ENCODE measurements at places on chromosomes 1 and 21.

- DNase-seq: no peak
Observed at GRCh38 chr1:24155011-24155782, 12.3 kb upstream of the IL22RA1 start.

- DNase-seq: no peak
Observed at GRCh38 chr1:185412385-185413087, 95.5 kb upstream of the IVNS1ABP start.

DNA sequence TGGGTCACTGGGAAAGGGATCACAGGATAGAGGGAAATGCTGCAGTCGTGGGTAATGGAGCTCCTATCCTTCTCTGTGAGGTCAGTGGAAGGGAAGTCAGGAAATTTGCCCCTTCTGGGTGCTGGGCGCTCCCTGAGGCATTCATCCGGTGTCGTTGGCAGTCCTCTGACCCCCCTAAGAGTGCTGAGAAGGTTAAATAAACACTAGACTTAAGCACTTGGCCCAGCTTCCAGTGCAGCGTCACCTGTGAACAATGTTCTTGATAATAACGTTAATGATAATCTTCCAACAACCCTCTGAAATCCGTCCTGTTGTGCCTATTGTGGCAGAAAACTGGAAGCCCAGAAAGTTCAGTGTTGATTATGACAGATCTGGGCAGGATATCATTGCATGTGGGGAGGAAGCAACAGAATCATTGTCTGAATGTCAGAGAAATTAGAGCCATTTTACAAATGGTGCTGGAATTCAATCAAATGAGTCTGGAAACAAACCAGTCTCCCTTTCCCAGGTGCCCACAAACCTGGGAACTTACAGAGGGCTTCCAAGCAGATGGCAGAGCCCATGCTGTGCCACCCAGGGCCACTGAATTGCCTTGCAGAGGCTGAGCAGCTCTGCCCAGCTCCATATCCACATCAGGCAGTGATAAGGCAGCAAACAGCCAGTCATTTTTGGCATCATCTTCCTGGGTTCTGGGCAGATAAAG, 216.8 kb downstream of the KAZN start:
- no peak for DNase-seq

DNA sequence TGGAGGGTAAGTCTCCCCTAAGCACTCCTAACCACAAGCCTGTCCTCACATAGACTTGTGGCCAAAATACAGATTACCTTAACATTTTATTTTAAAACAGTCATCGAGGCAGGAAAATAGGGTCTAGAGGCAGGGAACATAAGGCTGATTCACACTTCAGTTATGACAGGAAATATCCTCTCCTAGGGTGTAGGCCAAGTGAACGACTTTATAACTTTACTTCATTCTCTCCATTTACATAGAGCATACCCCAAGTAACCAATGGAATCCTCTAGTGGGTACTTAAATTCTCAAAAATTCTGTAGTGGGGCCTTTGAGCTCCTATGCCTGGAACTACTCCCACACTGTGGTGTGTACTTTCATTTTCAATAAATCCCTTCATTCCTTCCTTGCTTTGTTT, 113.0 kb downstream of the WDR3 start:
- DNase-seq: no peak

DNA sequence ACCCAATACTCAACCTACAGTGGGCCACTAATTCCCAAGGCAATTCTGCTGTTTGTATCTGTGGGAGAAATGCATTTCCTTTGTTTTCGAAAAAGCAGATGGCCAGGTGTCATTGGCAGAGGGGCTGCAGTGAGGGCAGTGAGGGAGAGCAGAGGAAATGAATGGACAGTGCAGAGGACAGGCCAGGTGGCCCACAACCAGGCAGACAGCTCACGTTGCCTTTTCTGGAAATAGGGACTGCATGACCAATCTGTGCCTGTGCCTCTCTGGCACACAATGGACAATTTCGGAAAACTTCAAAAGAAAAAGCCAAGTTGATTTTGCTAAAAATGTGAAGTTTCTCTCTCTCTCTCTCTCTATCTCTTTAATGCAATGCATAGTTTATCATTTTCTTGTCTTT, 52.6 kb upstream of the ETS2 start:
- no peak for DNase-seq

GRCh38 chr1:13513063-13513894, 524 bp downstream of the LRRC38 start:
- DNase-seq: no peak

DNA sequence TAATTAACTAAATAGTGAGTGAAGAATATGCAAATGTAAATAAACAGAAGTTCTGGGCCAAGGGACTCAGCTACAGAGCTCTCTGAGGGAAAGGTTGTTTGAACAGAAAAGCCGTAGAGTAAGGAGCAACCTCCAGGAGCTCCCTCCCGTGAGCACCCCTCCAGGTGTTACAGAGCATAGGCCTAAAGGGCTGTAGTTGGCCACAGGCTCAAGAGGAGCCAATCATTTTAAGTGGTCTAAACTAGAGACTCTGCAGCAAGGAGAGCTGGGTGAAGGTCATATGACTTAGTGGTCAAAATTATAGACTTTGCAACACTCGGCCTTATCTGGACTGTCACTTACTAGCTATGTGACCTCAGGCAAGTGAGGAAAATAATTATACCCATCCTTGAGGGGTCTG, 19.1 kb upstream of the RXRG start:
- no peak for DNase-seq

DNA sequence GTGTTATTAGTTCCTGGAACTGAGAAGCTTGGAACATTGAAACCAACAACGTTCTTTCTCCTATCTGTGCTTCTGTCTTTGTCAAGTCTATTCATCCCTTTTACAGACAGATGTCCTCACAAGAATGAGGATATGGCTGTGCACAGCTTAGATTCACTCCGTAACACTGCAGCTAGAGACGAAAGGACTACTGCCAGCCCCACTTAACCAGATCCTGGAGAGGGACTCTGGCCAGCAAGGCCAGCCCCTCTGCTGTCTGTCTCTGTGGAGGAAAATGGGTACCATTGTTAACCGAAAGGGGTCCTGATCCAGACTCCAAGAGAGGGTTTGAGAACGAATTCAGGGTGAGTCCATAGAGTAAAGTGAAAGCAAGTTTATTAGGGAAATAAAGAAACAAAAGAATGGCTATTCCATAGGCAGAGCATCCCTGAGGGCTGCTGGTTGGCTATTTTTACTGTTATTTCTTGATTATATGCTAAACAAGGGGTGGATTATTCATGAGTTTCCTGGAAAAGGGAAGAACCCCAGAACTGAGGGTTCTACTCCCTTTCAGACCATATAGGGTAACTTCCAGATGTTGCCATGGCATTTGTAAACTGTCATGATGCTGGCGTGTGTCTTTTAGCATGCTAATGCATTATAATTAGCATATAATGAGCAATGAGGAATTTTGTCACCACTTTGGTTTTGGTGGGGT, 17.4 kb upstream of the USP24 start:
- DNase-seq: no peak

GRCh38 chr1:184624626-184625025, 130.0 kb downstream of the EDEM3 start:
- no peak for DNase-seq

GRCh38 chr1:87307306-87307705, 21.4 kb upstream of the LMO4 start:
- no peak for DNase-seq

GRCh38 chr1:218480588-218481099, 135.5 kb downstream of the TGFB2 start:
- no peak for DNase-seq

DNA sequence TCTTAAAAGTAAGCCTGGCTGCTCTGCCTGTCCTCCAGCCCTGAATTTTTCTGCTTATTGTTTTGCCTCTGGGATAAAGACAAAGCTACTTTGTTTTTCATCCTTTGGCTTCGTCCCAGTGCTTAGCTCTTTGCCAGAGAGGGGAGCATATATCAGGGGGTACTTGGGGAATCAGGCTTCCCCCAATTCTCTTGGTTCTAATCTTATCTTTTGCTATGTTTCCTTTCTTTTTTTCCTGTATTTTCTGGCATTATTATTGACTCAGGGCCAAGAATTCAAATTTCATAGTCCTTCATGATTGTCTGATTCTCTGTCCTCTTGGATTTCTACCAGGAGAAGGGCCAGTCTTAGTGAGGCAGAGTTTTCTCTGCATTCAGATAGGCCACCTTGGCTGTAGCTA, 51.2 kb downstream of the GIPC2 start:
- no peak for DNase-seq

DNA sequence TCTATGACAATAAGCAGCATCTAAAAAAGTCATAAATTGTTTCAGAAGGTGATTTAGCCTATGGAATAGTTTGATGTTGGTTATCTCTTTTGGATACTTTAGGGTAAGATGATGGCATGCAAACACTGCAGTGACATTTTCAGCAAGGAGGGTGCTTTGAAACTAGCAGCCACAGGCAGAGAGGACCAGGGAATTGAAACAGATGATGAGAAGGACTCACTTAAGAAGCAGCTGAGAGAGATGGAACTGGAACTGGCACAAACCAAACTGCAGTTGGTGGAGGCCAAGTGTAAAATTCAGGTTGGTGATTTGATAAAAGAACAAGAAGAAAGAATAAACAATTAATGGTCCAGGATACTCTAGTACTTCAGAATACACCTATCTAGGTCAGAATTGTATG, 11.2 kb upstream of the CACYBP start:
- no peak for DNase-seq

DNA sequence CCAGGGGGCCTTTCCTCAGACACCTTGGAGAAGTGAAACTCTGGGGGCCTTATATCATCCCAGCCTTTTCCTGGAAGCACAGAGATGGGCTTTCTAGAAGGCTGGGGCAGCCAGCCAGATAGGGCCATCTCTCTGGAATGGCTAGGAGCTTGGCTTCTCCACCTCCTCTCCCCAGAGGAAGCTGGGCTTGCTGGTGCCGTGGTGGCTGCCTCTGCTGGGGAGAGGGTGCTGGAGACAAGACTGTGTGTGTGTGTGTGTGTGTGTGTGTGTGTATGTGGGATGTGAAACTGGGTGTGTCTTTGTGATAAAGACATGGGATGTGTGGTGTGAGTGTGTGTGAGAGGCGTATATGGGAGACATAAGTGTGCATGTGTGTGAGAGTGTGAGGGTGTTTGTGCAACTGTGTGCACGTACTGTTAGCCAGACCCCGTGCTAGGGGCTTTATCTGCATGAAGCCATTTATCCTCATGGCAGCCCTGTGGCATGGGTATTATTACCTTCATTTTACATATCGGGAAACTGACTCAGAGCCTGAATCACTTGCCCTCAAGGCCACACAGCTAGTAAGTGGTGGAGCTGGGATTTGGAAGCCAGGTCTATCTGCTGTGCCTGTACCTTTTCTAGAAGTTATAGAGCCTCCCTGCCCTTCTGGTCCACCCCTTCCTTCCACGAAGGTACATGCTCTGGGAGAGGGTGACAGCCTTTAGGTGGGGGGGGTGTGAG, 44.2 kb downstream of the PTPRU start:
- DNase-seq: no peak

GRCh38 chr21:26804895-26805609, 40.2 kb downstream of the ADAMTS1 start:
- no peak for DNase-seq

- DNase-seq: no peak
Observed at GRCh38 chr1:13646521-13646920, 53.5 kb upstream of the PRDM2 start.

DNA sequence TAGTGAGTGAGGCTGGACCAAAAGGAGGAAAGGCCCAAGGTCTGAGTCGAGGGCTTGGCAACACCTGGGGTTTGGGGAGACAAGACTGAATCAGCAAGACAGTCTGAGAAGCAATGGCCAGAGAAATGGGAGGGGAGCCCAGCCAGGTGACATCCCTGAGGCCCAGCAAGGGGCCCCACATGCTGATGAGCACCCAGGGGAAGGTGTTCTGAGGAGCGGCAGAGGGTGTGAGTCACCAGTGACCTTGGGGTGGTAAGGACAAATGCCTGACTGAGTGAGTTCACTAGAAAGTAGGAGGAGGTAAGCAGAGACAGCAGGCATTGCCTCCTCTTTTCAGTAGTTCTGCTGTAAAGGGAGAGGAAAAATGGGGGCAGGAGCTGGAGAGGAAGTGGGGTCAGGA, 192.4 kb upstream of the GALNT2 start:
- DNase-seq: no peak

- no peak for DNase-seq
Observed at GRCh38 chr1:36555041-36555440, 72.3 kb upstream of the CSF3R start.

DNA sequence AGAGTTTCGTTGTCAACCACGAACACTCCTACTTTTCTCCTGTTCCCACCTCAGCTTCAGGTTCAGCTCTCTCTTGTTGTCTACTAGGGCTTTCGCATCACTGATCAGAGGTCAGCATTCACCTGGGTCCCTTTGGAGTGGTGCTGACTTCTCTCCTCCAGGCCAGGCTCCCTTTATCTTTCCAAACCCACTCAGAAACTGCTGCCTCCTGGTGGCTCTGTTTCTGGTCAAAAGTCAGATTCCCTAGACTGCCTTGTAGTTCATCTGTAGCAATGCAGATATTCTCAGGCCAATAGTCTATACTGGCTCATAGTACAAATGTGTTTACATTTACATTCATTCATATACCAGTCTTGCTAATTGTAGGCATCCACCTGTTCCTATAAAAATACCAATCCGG, 6.4 kb upstream of the ERI3 start:
- no peak for DNase-seq

DNA sequence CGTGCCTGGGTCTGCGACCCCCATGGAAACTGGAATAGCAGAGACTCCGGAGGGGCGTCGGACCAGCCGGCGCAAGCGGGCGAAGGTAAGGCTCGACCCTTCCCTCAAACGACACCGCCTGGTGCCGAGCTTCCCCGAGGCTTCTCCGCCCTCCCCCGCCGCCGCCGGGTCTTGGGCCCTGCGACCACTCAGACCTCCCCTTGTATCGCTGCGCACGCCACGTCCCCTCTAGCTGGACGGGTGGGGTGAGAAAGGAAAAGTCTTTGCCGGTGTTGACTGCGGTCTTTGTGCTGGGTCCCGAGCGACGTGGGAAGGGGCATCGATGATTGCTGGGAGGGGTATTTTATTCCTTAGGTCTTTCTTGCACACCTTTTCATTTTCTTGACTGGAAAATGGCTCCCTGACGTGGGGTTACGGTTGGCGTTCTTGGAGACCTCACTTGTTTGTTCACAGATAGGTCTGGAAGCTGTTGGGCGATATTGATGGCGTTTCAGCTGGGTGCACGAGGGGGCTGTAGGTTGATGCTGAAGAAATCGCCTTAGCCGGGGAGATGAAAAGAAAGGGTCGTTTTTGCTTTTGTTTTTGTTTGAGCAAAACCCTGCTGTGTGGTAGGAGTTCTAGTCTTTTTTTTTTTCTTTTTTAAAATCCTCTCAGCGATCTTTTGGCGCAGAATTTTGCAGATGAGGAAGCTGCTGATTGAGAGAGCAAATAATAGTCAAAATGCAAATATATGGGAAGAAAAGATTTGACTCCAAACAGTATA, 776 bp downstream of the KDM1A start:
- peak; percentile 29 for DNase-seq
